ENCODE measurements at places on chromosomes 3 and 15.

DNA sequence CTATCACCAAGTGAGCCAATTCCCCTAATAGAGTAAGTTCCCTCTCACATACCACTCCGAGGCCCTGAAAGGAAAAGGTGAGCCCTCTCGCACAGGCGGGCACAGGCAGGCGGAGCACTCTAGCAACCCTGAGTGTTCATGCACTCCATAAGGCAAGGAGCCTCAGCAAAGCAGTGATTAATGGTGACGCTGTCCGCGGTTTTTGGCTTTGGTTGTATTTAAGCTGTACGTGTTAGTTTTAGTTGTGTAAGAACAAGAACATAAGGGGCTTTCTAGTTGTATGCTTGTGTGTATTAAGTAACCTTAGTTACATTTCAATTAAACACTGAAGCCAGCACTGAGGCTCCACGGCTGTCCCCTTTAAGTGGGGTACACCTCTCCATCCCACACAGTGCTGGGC, 33.1 kb downstream of the KLHL25 start:
- no peak for DNase-seq

GRCh38 chr15:74349241-74349778, 18.1 kb downstream of the CYP11A1 start:
- DNase-seq: no peak

DNA sequence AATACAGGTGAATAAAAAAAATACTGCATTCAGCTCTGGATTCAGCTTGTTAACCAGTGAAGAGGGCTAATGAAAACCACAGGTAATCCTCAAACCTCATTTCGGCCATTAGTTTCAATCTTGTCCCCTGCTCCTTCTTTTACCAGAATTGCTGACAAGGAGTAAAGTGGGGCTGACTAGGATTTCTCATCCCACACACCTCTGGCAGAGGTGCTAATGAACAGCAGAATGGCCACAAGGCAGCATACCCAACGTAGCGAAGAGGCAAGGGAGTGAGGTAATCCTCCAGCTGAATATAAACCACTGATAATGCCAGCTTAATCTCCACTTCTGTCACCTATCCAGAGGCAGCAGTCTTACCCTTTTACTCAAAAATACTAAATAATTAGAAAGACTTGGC, 248.8 kb upstream of the CDIN1 start:
- no peak for DNase-seq

- no peak for DNase-seq
Measured at GRCh38 chr3:46438831-46439230, 25.9 kb downstream of the LTF start.

GRCh38 chr3:128483657-128484403, 9.2 kb downstream of the GATA2 start:
- DNase-seq: no peak

DNA sequence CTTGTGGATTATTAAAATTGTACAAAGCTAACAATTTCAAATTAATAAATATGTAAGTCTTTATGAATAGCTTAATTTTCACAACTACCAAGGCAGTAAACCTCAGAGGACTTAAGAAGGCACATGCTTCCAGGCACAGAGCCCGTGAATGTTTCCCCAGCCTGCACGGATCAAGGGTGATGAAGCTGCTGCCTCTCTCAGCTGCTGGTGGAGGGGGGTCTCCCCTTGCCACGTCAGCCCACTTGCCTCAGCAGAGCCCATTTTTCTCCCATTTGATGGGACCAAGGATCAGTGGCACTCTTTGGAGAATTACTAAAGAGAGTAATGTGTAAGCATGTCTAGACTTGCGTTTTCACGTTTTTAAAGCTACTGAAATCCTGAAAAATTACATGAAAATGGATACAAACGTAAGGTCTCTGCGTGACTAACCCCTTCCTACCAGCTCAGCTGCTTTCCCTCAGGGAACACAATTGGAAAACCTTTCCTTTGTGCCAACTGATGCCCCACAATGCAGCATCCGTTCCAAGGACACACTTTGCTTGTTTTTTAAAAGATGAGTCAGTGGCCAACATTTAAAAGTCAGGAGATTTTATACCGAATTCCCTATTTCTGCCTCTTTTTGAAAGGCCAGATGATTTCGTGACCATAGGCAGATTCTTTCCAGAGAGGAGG, 494.1 kb downstream of the GABRG3 start:
- no peak for DNase-seq

GRCh38 chr3:40848421-40848820, 323.7 kb downstream of the ZNF621 start:
- DNase-seq: no peak

- no peak for DNase-seq
Measured at GRCh38 chr3:141793476-141794260, 30.5 kb downstream of the GRK7 start.

GRCh38 chr3:140950144-140950543, 8.5 kb downstream of the SLC25A36 start:
- no peak for DNase-seq

- DNase-seq: no peak
Measured at GRCh38 chr15:37594417-37594816, 340.0 kb upstream of the TMCO5A start.

DNA sequence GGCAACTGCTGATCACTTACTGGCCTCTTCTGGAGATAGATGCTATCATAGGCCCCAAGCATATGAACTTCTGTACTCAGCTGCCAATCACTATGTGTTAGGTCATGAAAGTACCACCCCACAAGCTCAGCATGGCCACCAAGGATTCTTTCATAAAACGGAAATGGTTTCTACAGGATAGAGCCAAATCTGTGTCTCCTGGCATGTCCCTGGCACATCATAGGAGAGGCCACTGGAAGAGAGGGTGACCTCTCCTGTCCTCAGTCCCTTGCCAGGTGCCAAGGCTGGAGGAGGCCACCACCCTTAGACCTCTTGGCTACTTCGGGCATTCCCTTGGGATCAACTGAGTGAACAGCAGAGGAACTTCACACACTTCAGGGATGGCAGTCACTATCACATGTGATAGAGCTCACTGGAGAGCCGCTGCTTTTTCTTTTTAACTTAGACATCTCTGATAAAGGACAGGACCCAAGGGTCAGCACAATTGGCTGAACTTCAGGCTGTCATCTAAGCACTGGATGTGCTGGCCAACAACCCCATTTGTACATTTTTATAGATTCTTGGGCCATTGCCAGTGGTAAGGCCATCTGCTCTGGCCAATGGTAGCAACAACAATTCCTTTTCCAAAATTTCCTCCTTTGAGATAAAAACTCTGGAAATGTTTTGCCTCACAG, 425.2 kb downstream of the SQOR start:
- DNase-seq: no peak

- no peak for DNase-seq
Measured at GRCh38 chr15:78064544-78064943, 13.0 kb downstream of the TBC1D2B start.

DNA sequence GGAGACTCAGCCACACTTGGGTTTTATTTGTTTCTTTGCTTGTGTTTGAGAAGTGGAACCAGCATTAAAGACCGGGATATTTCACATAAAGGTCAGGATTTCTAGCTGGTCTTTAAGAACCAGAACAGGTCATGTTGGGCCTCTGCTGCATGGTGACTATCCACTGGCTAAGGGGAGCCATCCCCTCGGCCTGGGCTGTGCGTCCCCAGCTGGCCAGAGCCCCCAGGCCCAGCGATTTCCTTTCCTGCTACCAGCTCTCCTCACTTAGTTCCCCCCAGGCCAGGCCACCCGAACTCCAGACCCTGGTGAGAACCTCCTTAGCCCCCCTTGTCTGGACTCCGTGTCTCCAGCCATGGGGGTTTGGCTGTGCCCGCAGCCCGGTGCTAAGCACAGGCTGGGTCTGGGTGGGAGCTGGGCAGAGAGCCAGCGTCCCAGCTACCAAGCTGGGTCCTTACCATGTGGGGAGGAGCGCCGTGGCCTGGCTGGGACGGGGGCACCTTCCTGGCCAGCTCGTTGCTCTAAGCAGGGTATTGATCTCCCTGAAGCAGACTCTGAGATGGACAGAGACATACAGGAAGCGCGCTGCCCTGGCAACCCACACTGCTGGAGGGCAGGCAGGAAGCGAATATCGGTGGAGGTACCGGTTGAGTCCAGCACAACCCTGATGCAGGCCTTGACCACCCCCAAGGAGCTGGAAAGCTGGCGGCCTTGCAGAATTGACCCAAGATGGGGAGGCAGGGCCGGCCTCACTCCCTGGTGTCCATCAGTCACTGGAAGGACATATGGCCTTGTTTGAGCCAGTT, 49.4 kb downstream of the KLF15 start:
- DNase-seq: no peak

- no peak for DNase-seq
Measured at GRCh38 chr15:73660455-73660854, 23.7 kb upstream of the CD276 start.

- no peak for DNase-seq
Measured at GRCh38 chr3:148718982-148719862, 21.5 kb downstream of the AGTR1 start.

DNA sequence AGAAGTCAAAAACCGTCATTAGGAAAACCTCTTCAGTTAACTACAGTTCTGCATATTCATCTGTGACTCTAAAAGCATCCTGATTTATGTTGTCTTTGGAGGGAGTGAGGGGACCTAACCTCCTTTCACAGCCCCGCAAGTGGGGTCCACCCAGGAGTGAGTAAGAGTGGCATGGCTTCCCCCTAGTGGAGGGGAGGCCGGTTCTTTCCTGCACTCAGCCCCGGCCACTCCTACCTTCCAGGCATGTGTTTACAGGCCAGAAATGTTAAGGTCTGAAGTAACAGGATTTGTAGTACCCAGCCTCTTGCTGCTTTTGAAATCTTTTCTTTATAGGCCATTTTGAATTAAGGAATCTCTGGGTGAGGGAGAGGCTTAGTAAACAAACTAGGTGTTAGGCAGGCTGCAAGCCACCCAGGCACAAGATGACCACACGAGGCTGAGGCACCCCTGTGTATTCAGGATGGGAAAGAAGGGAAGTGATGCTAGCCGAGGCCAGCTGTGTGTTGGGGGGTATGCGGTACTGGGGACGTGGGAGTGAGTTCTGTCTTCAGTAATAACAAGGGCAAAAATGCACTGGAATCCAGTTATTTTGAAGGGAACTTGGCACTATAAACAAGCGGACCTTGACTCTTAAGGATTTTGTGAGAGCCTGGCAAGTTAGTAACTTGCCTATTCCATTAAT, 50.5 kb downstream of the CTDSPL start:
- no peak for DNase-seq

DNA sequence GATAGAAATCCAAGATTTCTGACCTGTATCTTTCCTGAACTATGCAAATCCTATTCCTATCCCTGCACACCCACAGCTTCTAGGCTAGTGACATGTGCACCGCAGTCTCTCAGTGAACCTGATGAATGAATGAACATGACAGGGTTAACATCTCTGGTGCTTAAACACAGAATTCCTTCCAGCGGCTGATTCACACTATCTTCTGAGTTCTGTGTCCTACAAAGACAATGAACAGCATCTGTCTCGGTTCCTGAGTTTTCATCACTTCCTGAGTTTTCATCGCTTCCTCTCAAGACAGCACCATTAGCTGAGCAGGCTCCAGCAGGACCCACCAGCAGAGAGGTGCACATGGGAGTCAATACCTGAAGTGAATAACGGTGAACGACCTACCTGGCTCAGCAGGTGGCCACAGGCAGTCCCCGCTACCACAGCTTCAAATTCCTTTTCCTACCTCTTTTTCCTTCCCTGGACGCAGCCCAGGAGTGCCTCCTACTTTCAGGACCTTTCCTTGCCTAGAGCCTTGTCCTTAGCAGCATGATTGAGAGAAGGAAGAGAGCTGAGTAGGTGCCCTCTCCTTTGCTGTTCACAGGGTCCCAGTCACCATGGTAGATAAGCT, 113.5 kb downstream of the IGF2BP2 start:
- no peak for DNase-seq

- no peak for DNase-seq
Measured at GRCh38 chr3:120497818-120498217, 47.0 kb upstream of the FSTL1 start.

- no peak for DNase-seq
Measured at GRCh38 chr3:134477002-134477401, 8.8 kb downstream of the ANAPC13 start.

GRCh38 chr3:126152901-126153694, 27.3 kb downstream of the ALDH1L1 start:
- DNase-seq: no peak

DNA sequence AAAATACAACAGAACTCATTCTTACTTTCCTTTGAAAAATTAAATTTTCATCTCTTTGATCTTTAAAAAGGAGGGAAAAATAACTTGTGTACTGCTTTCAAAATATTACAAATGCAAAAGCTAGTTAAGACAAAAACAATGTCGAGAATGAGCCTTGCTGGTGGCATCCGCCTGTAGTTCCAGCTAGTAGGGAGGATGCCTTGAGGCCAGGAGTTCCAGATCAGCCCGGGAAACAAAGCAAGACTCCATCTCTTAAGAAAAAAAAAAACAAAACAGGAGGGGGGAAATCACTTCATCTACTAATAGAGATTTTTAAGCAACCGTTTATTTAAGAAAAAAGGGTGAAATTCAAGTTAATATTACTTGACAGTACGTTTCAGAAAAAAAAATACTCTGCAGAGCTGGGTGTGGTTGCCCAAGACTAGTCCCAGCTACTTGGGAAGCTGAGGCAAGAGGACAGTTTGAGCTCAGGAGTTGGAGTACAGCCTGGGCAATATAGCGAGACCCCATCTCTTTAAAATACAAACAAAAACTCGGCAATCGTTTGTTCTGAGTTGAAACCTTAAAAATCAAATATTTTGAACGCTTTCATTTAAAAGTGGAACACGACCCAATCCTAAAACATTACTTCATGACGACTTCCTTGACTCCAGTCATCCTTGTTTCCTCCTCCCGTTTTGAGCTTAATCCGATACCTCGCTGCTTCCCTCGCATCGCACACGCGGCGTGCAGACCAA, 1.2 kb downstream of the KPNA1 start:
- DNase-seq: no peak

DNA sequence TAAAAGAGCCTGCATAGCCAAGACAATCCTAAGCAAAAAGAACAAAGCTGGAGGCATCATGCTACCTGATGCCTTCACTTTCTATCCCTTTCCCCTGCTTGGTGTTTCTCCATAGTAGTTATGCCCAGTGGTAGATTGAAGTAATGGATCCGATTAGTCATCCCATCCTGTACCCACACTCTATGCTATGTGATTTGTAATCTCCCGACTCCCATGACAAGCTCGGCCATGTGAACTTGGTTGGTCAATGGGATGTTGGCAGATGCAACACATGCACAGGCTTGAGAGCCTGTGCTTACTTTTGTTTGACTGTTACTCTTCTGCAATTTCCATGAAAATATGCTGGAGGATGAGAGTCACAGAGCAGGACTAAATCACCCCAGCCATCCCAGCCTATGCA, 334.9 kb upstream of the DPH6 start:
- DNase-seq: no peak

- DNase-seq: no peak
Measured at GRCh38 chr15:81256916-81257315, 60.2 kb downstream of the IL16 start.

- DNase-seq: no peak
Measured at GRCh38 chr3:188469228-188469885, 315.4 kb downstream of the LPP start.

- DNase-seq: peak; percentile 19
Measured at GRCh38 chr3:58414538-58415197, 19.0 kb downstream of the PDHB start.

GRCh38 chr15:44710236-44711095, 657 bp downstream of the PATL2 start:
- no peak for DNase-seq
